Stimulated activated CD4-positive, alpha-beta T cell treated with anti-CD3 and anti-CD28 coated beads, Interleukin-1b, Interleukin-23, amount 100 ng/mL, for 1 hour (primary cell): ENCODE measurements at places on chromosomes 4 and X.
A peak's percentile ranks its signal among the peaks of the same experiment; 100 is the strongest.

- no peak for DNase-seq
These were observed 101.0 kb upstream of the UBQLN2 start for GRCh38 chrX:56462389-56462788.

- DNase-seq, result no peak
These were observed 21.9 kb downstream of the KLF8 start for GRCh38 chrX:56253832-56254703.

DNA sequence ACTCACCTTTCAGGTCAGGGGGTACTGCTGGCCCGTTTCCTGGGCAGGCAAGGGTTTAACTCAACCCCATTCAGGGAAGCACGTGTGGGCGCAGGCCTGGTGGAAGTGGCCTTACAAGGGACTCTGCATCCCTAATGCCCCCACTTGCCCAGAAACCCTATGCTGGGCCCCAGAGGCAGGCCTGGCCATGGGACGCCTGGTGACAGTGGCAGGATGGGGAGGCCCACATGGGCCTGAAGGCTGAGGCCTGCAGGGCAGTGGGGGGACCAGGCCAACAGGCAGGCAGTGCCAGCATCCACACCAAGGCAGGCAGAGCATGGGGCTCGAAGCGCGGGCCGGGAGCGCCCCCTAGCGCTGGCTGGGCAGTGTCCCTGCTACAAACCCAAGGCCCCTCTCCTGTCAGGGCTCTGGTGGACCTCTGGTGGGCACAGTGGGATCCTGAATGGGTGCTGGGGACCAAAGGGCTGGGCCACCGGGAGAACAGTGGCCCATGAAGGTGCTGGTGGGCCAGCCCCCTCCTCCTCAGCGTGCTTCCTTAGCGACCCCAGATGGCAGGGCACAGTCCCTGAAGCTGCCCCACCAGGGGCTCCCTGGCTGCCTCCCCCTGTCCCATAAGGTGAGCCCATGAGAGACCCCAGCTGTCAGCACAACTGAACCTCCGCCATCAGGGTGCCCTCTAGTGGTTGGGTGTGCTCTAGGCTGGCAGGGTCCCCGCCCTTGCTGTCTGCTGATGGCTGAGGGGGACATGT, 16.8 kb downstream of the FGFR3 start:
- DNase-seq, result peak; percentile 46

DNA sequence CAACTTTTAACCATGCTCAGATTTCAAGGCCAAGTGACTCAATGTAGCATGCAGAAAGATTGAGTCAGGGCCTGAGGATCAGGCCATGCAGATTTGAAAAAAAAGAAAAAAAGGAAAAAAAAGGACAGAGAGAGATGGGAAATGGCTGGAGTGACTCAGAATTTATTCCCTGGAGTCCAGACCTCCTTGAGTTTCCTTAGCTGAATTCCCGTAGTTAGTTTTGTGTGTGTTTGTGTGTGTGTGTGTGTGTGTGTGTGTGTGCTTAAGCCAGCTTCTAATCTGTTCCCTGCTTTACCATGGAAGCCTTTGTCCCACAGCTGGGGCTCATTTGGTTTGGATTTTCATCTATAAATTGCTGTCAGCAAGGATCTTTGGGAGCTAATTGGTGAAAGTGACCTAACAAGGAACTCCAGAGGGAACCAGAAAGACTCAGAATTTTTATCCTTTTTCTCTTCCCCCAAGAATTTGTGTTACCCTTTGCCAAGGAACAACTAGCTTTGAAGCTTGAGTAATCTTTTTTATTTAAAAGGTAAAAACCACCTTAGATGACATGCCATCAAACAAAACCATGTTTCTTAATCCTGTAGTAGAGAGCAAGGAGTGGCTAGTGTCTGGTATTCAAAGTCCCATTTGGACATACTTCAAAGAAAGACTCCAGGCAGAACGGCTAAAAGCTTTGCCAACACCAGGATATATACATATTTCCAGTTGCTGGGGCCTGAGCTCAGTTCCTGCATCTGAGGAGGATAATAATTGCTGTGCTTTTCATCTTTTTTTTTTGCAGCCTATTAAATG, 109.0 kb upstream of the DDIT4L start:
- no peak for DNase-seq

- DNase-seq, result no peak
These were observed 317.3 kb upstream of the F9 start for GRCh38 chrX:139213241-139213709.

GRCh38 chrX:3024176-3024575, 17.1 kb upstream of the ARSF start:
- DNase-seq, result no peak

- no peak for DNase-seq
These were observed 1.5 kb downstream of the OPHN1 start for GRCh38 chrX:68431836-68432235.

DNA sequence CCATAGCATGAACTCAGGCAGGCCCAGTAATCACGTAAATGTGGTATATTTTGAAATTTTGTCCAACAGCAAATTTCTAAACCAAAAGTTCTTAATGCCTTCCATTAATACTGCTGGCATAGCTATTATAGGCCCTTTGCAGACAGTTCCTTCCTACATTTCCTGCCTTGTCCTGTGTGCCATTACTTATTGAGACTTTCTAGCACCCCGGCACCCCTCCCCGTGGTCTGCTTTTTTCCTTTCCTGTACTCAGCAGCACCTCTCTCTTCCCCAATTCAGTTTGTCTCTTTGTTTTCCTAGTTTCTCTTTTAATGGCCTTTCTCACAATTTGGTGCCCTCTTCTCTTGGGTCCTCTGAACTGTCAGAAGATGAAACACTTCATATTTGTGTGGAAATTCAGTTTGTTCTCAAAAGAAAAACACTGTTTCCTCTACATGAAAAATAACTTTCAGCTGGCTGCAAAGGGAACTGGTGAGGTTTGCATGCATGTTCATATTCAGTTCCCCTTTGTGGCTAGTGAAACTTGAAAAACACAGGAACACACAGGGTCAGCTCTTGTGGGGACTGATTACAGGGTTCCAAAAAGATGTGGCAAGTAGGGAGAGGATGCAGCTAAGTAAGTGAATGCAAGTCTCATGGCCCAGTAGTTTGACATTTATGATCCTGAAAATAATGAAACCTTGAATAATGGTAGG, 17.1 kb downstream of the GPR34 start:
- no peak for DNase-seq

DNA sequence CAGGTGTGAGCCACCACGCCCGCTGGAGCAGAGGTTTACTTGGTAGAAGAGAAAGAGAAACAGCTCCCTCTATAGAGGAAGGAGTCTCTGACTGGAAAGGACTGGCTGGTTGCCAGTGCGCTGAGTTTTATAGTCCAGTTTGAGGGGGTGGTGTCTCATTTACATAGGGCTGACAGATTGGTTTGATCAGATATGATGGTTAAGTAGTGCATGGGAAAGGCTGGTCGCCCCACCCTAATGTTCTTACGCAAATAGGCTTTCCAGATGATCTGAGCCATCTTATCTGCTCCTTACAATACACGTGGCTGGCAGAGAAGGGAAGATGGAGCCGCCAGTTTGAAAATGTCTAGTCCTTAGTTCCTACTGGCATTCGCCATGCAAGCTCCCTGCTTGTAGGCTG, 439.5 kb downstream of the NAF1 start:
- no peak for DNase-seq

DNA sequence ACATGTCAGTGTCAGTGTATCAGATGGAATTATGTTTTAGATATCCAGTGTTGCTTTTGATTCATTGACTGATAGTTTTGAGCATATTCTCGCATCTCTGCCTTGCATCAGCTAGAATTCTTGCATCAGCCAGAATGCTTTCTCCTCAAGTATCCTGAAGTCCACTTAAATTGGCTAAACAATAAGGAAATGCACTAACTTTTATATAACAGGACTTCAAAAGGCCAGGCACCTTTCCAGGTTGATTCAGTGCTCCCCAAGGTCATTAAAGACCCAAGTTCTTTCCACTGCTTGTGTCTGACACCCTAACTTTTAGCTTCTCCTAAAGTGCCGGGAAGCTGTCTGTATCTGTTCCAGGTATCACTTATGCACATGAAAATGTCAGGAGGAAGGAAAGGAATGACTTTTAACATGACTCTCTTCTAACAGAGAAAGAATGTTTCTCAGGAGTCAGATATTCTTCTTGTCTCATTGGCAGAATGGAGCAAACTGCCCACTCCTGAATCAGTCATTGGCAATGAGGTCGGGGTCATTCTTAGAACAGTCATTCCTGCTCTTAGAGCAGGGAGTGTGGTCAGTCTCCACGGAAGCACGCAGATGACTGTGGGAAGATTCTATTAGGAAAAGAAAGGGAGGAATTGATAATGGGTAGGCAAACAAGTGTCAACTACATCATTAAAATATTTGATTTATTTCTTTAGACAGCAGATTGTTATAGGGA, 92.9 kb upstream of the TLL1 start:
- no peak for DNase-seq

- DNase-seq, result no peak
These were observed 58.3 kb downstream of the PDHA2 start for GRCh38 chr4:95898226-95898625.

DNA sequence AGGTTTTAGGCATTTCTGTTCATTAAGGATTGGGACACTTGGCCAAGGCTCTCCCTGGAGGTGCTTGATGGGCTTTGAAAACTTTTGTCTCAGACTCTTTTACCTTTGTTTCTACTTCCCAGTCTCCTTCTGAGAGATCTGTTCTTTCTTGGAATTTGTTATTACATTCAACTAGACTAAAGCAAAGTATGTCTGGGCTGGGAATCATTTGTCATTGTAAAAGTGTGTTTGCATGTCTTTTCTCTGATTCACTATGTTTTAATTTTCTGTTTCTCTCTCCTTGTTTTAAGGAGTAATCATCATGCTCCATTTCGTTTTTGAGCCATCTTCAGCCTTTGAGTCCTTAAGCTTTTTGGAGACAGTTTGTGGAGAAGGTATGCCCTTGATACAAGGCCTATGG, 12.2 kb upstream of the PGRMC2 start:
- DNase-seq, result no peak

DNA sequence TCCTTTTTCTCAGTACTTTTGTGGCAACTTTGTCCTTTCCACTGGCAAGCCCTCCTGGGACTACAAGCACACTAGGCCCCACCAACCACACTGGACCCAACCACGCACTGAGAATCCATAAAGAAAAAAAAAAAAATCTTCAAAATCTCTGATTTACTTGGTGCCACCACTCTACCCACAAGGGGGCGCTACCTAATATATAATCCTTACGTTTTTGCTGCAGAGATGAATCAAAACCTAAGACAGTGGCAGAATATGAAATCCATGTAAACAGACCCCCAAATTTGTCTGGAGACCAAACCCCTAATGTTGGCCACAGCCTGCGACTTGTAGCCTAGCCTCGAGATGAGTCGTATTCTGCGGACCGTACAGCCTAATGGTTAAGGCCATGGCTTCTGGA, 63.5 kb upstream of the ARHGAP36 start:
- DNase-seq, result no peak

DNA sequence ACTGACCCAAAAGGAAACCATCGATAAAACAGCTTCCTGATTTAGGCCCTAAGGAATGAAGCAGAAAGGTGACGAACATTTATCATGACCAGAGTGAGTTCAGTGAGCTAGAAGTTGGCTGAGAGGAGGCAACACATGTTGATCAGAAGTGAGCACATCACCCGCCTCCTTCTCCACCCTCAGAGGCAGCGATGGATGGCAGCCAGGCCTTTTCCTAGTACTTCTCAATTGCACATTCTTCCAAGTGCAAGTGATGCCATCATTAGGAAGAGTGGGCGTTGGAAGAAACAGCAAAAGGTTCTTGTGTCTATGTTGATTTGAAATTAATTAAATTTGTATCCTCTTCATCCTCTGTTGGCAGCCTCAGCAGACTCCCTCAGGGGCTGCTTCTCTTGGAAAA, 51.7 kb downstream of the TMEM154 start:
- DNase-seq, result no peak

GRCh38 chr4:152974468-152975379, 38.6 kb downstream of the FHDC1 start:
- no peak for DNase-seq

GRCh38 chr4:79625361-79625760, 217.3 kb upstream of the GK2 start:
- no peak for DNase-seq

GRCh38 chr4:19193274-19193981, 1058.3 kb upstream of the SLIT2 start:
- no peak for DNase-seq

GRCh38 chrX:1433646-1434357, 18.9 kb downstream of the ASMTL start:
- no peak for DNase-seq

DNA sequence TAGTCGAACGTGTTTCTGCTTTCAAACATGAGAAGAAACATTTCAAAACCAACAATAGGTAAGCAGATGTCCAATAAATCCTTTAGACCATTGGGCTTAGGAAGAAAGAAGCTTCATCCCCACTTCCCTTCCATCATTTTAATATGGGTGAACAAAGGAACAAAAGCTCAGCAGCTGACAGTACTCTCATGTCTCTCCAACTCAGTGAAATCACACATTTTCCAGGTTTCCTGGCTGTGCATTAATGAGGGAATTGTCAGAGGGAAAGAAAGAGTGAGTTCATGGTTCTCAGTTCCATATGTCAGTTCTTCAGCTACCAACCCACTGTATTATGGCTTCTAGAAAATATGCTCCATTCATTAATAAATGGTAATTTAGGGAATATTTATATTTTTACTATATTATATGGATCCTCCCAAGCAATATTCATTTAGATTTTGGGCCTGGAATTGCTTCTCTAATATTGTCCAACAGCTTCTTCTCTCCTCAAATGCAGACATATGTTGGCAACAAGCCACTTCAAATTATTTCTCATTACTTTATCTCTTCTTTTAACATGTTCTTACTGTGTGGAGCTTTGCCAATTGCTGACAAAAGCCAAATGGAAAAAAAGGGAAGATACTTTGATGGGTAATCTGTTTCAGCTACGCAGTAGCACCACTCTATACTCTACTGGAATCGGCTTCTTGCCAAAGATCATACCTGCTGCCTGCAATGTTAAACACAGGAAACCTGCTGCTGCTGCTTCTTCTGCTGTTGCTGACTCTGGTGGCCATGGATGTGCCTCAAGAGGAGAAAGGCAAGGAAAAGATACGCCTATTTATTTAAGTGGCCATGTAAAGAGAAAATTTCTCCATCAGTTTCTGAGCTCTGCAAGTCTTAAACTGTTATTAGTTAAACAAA, 1757.6 kb downstream of the ARAP2 start:
- no peak for DNase-seq

DNA sequence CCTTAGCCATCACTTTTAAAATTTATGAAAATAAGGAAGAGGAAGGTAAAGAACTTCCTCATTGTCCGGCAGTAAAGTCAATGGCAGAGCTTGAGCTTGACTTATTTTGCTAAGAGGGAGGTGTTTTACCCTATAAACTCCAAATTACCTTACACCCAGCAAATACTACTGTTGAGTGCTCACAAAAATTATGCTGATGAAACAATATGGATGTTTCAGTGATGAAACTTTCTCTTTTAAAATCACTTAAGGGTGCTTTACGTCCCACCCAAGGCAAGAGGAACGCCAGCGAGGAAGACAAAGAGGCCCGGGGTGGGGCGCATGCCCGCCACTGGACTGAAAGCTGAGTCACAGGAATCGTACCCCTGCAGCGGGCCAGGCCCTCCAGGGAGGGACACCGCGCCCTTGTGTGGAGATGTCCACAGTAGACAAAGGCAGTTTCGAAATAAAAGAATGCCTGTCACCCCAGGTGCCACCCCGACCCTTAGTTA, 560 bp upstream of the TMSB4X start:
- DNase-seq, result no peak
